T-helper 9 cell (primary cell): ENCODE measurements at places on chromosomes 16 and 17.

- no peak for DNase-seq
These were observed 142.6 kb downstream of the KATNIP start for GRCh38 chr16:27692576-27692975.

- DNase-seq: peak; percentile 64
These were observed 191.1 kb upstream of the CIBAR2 start for GRCh38 chr16:85303354-85303883.

DNA sequence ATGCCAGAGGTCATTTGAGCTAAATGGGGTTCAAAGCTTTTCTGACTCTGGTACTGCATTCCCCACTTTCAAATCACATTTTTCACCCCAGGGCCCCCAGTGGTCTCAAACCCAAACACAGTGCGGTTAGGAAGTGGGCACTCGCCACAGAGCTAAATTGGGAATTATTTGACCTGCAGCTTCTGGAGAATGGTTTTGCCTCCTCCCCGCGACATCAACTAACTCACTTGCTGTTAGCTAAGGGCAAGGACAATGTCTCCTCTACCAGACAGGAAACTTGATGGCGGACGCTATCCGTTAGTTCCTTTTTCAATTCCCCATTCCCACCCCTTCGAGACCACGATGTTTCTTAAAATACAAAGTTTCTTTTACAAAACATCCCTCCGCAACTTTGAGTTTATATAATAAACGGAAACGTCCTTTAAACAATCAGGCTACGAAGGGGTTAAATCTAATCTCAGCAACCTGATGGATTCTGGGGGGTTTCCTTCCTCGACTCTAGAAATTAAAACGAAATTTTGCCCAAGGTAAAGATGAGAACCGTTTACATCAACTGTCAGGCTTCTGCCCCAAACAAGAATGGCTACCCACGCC lies 500 bp upstream of the KAT7 start:
- DNase-seq: peak; percentile 6

DNA sequence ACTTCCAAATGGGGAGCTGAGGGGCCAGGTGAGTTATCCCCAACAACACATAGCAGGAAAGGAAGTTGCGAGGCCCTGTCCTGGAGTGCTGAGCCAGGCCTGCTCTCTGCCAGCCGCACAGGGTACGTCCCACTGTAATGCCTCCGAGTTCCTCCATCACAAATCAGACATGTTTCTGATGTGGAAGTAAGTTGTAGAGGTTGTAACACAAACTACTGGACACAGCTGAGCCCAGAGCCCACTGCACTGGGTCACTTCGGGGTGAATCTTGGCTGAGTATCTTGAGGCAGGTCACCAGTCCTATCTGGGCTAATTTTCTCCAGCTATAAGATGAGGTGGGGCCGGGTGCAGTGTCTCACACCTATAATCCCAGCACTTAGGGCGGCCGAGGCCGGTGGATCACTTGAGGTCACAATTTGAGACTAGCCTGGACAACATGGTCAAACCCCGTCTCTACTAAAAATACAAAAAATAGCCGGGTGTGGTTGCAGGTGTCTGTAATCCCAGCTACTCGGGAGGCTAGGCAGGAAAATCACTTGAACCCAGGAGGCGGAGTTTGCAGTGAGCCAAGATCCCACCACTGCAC lies 100.8 kb upstream of the CDH5 start:
- no peak for DNase-seq

- no peak for DNase-seq
These were observed 3.3 kb downstream of the LUC7L3 start for GRCh38 chr17:50722746-50723145.

- DNase-seq: no peak
These were observed 69.1 kb downstream of the RPA1 start for GRCh38 chr17:1898872-1899271.

- DNase-seq: no peak
These were observed 128.4 kb downstream of the ANKRD11 start for GRCh38 chr16:89361751-89362539.

DNA sequence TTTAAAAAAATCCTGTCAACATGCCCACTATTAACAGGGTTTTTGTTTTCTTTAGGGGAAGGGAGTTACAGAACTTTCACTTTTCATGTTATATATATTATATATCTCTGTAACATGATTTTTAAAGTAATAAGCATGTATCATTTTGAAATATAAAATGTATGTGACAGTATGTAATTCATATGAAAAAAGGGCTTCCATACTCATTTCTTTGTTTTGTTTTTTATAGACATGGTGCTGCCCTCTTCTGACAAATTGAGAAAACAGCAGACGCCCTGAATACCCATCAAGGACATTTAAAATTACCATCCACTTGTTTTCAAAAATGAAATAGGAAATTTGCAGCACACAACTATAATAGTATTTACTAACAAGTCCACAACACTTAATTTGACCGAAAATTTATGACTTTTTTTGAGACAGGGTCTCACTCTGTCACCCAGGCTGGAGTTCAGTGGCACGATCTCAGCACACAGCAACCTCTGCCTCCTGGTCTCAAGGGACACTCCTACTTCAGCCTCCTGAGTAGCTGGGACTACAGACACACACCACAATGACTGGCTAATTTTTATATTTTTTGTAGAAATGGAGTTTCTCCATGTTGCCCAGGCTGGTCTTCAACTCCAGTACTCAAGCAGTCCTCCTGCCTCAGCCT lies 30.4 kb downstream of the CFDP1 start:
- DNase-seq: no peak

GRCh38 chr17:51107778-51108177 lies 12.9 kb downstream of the SPAG9 start:
- no peak for DNase-seq

- DNase-seq: peak; percentile 41
These were observed 320 bp downstream of the SPAG9 start for GRCh38 chr17:51120357-51120738.

DNA sequence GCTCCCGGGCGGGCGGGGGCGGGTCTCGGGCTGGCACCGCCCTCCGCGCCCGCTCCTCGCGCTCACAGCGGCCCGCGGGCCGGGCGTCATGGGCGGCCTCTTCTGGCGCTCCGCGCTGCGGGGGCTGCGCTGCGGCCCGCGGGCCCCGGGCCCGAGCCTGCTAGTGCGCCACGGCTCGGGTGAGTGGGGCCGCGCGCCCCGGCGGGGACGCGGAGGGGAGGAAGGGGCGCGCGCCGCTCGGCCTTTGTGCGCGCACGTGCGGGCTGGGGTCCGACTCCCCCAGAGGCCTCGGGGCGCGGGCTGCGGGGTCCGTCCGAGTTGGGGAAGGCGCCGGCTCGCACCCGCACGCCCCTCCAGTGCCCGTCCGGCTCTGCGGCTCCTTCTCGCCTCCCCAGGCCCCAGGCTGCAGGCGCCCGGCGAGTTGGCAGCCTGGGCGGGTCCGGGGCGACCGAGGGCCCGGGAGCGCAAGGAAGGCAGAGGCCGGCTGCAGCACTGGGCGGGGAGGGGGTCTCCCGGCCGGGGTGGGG lies at the start of gene NME4:
Gene NME4 (plus strand): TSS at position 65 of the 527 bp plus-strand sequence. CDS start 24 bp downstream, at position 89.
- no peak for DNase-seq

- no peak for DNase-seq
These were observed 30.5 kb upstream of the JPH3 start for GRCh38 chr16:87571868-87572244.

DNA sequence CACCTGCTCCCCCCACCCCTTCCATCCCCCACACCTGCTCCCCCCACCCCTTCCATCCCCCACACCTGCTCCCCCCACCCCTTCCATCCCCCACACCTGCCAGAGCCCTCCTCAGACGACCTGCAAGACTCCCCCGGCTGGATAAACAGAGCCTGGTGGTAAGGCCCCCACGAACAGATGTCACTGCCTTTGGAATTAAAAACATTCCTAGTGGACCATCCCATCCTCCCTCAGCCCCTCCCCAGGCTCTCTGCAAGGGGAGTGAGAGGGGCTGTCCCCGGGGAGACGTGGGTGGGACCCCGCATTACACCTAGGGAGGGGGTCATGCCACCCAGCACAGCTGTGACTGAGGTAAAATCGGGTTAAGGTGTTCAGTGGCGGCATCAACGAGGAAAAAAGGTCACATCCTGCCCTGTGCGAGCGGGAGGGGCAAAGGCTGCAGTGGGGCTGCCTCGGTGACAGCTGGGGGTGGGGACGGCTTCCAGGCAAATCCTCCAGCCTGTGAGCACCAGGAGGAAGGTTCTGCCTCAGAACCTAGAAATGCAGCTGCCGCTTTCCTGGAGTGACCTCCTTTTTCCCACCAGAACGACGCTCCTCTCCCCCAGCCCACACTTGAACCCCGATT lies 38.7 kb downstream of the TIMM22 start:
- no peak for DNase-seq

DNA sequence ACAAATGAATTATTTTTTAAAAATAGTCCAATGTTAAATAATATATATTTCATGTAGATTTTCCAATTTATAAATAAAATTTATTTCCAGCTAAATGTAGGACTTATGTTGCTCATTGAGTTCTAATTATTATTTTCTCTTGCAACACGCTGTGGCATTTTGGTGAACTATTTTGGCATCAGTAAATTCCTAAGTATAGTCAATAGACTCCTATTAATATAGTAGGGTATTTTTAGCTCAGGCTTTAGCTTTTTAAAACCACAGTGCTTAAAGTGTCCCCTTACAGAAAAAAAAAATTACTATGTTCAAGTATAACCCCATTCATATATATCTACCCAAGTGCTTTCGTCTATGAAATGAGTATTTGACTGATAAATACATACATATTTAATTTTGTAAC lies 919.2 kb upstream of the SOX9 start:
- no peak for DNase-seq

DNA sequence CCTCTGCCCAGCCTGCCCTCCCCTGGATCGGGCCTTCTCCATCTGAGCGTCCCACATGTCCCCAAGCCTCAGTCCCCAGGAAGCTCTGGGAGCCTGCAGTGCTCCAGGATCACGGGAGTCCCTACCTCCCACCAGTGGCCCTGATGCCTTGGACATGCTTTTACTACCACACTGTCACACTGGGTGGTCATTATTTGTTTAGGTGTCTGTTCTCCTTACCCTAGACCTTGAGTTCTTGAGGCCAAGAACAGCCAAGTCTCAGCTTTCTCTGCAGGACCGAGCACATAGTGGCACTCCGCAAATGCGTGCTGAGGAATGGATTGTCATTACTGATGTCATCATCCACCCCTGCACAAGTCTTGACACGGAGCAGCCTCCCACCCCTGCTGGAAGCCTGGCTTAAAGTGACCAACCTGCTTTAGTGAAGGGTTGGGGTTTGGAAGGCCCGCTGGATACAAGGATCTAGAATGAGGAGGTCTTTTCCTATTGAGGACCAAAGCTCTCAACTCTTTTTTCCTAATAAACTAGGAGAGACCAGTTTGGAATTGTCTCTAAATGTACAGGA lies 132.9 kb upstream of the CRHR1 start:
- DNase-seq: no peak

DNA sequence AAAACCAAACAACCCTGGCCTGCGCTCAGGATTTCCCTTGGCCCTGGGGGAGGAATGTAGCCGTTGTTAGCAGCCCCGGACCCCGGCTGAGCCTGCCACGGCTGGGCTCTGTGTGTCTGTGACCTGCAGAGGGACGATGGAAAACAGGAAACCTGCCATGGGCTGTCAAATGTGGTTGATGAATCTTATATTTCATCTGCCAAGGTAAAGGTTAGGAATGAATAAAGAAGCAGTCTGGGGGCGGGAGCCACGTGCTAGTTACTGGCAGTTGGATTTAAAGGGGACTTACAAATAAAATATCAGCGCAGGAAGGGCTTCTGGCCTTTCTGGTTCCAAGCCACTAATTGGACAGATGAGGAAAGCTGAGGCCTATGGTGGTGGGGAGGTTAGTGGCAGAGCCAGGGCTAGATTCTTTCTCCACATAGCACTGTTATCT lies at the start of gene KRT23:
Gene KRT23 (minus strand): TSS at position 263 of the 436 bp plus-strand sequence. CDS start 1,043 bp downstream, outside the sequence.
- no peak for DNase-seq

DNA sequence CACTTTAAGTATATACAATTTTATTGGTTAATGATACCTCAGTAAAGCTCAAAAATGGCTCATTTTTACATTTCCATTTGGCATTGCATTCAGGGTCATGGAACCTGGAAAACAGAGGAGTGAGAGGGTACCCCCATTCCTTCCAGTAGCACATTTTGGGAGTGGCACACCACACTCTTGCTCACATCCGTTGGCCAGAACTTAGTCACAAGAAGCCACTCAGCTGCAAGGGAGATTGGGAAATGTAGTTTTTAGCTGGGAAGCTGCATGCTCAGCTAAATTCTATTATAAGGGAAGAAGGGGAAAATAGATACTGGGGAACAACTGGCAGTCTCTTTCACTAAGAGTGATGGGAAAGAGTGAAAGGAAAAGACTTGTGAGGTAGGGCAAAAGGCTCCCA lies 102.5 kb upstream of the TMEM97 start:
- DNase-seq: no peak

DNA sequence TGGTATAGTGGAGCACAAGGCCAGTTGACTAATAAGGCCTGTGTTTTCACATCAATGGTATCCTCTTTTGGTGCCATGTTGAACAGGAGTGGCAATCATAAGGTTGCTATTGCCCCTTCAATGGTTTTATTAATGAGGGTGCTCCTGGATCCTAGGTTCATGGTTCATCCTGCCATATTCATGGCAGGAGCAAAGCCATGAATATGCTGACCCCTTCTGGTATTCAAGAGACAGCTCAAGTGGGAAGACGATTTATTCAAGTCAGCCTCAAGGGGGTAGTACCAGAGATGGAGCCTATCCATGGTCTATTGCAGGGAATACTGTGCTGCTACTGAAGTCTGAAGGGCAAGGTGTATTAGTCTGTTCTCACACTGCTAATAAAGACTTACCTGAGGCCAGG lies 2.6 kb downstream of the ABCA9 start:
- no peak for DNase-seq

DNA sequence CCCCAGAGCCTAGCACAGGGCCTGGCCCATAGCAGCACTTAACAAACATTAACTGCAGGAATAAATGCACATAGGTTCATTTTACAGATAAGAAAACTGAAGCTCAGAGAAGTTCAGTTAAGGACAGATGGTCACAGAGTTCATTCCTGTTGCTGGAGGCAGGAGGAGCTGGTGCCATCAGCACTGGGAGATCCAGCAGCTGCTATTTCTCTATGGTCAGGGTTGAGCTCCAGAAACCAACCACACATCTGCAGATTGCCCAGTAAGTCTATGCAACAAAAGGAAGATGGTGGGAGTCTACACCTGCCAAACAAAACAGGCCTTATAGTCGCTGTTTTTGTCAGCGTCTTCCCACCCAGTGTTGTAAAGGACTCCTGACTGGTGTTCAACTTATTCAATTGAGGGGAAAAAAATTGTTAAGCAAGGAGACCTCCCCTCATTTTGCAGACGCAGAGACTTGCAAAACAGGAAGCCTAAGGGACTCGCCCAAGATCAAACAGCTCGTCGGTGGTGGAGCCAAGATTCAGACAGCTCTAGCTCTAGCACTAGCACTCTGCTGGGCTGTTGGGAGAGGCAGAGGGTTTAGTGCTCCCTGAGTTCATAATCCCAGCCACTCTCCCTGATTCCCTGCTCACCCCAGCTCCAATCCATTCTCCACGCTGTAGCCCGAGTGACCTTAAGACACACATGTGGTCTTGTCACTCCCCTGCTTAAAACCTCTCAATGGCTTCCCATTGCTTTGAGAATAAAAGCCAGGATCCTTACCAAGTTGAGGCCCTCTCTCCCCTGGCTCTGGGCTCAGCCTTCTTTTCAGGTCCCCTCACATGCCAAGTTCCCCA lies 9.0 kb downstream of the NOG start:
- no peak for DNase-seq
